ENCODE measurements at places on chromosomes 6 and 20. TPM values are rescaled to one million over a fixed set of nuclear protein-coding genes. Genes with fewer than 3 reads are reported as not detected.

Gene TCEA2
- 45.9 TPM for total RNA-seq

Gene BTNL2
- total RNA-seq = not detected

Gene RNASET2
- total RNA-seq = 306 TPM

Gene C20orf144
- total RNA-seq = 0.61 TPM

Gene GRM1
- total RNA-seq = not detected

Gene ZNF217
- total RNA-seq = 111 TPM

Gene ADGB
- not detected for total RNA-seq

Gene TFAP2A
- not detected for total RNA-seq

Gene RPP40
- 5.5 TPM for total RNA-seq

Gene SOBP
- not detected for total RNA-seq

DNA sequence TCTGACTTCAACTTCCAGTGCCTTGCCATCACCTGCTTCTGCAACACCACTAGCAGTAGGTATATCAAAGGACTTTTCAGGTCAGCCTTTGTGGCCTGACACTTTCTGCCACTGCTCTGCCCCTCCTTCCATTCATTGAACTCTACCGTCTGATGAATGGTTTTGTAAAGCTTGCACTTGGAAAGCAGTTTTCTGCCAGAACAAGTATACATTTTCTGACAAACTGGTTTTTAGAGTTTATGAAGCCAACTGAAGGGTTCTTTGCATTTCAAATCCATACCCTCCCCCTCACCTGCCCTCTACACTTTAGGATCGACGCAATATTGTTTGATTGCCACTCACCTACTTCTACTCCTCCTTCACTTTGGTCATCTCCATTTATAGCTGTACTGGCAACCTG is 603.1 kb downstream of the HACE1 start:
- H3K4me1 ChIP-seq = no peaks in the 10 kb centered on the region
- no peaks in the 10 kb centered on the region for H3K27me3 ChIP-seq
- no peak overlapping the region for H3K27ac ChIP-seq
- no peaks in the 10 kb centered on the region for H3K36me3 ChIP-seq
- DNase-seq = no peak
- no peak overlapping the region for H3K4me3 ChIP-seq

DNA sequence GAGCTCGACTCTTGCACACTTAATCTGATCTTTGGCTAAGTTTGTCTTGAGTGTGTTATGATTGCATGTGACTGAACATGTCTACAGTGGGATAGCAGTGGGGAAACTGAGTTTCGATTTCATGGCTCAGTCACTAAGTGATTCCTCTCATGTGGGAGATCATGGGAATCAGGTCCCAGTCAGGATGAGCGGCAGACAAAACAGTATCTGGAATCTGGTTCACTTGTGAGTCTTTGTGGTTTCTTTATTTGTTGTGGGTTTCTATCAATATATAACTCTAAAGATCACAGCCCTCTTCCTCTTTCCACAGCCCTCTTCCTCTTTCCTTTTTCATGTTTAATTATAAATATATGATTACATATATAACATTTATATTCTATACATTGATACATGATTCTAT is 4.0 kb downstream of the RPP21 start:
- H3K4me3 ChIP-seq = no peak overlapping the region
- no peak for DNase-seq
- no peak overlapping the region for H3K27ac ChIP-seq
- H3K36me3 ChIP-seq = peaks cover 9% of the 10 kb centered on the region
- no peaks in the 10 kb centered on the region for H3K27me3 ChIP-seq
- peaks cover 26% of the 10 kb centered on the region for H3K4me1 ChIP-seq

GRCh38 chr6:14130435-14131075 is 13.0 kb downstream of the CD83 start:
- H3K27ac ChIP-seq = no peak overlapping the region
- peaks cover 4% of the 10 kb centered on the region for H3K4me1 ChIP-seq
- no peak overlapping the region for H3K4me3 ChIP-seq
- DNase-seq = no peak

DNA sequence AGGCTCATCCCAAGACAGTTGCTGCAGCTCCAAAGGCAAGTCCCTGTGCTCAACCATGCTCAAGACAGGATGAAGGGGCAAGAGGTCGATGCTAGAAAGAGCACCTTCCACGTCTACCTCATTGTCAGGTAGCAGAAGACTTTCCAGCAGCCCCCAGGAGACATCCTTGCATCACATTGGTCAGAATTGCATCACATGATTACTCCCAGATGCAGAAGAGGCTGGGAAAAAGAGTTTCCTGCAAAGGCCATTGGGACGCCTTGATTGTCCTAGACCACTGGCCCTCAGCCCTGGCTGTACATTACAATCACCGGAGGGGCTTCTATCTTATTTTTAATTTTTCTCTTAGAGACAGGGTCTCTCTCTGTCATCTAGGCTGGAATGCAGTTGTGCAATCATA is 17.3 kb upstream of the ZNF334 start:
- no peak overlapping the region for H3K27ac ChIP-seq
- no peak for DNase-seq
- H3K27me3 ChIP-seq = peaks cover 8% of the 10 kb centered on the region
- H3K4me1 ChIP-seq = no peaks in the 10 kb centered on the region
- H3K4me3 ChIP-seq = no peak overlapping the region

GRCh38 chr20:48957533-48957932 is 36.0 kb downstream of the ARFGEF2 start:
- no peak for DNase-seq
- peaks cover 32% of the 10 kb centered on the region for H3K36me3 ChIP-seq
- H3K27me3 ChIP-seq = no peaks in the 10 kb centered on the region
- H3K27ac ChIP-seq = no peak overlapping the region
- no peaks in the 10 kb centered on the region for H3K4me1 ChIP-seq

GRCh38 chr6:168396561-168396960 is 44.4 kb upstream of the SMOC2 start:
- DNase-seq = no peak

DNA sequence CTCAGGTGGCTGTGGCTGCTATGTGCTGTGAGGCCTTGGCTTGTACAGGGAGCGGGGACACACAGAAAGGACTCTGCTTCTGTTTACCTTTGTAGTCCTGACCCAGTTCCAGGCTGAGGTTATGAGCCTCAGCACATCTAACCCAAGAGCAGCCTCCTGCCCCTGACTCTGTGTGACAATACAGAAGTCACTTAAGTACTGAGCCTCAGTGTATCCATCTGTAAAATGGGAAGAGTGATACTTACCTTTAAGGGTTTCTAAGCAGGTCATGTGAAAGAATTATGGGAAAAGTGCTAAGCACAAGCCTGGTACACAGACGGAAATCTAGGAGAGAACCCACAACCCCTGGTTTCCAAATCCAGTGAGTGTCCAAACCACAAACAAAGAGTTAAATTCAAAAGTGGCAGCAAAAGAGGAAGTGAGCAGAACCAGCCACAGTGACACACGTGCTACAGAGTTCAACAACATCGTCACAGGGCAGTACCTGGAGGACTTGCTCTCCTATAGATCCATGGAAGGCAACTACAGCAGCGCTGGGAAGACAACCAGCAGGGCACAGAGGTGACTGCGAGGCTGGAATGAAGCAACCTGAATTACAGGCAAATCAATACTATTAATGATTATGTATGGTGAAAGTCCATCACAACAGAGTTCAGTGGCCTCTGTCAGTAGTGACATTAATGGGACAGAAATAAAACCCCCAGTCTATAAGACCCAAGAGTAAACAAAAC is 12.5 kb downstream of the TRIM26 start:
- DNase-seq = no peak
- H3K27ac ChIP-seq = no peak overlapping the region
- H3K4me1 ChIP-seq = peaks cover 20% of the 10 kb centered on the region
- H3K4me3 ChIP-seq = no peak overlapping the region
- H3K36me3 ChIP-seq = peaks cover 49% of the 10 kb centered on the region

GRCh38 chr6:6686748-6687601 is 98.5 kb downstream of the LY86 start:
- no peaks in the 10 kb centered on the region for H3K27me3 ChIP-seq
- no peaks in the 10 kb centered on the region for H3K36me3 ChIP-seq
- no peak overlapping the region for H3K4me3 ChIP-seq
- DNase-seq = peak; percentile 51
- H3K4me1 ChIP-seq = peaks cover 9% of the 10 kb centered on the region
- H3K27ac ChIP-seq = no peak overlapping the region

GRCh38 chr6:90610751-90611542 is 24.1 kb upstream of the MAP3K7 start:
- peaks cover 17% of the 10 kb centered on the region for H3K4me1 ChIP-seq
- H3K27me3 ChIP-seq = peaks cover 28% of the 10 kb centered on the region
- H3K27ac ChIP-seq = no peak overlapping the region
- peak; percentile 19 for DNase-seq

DNA sequence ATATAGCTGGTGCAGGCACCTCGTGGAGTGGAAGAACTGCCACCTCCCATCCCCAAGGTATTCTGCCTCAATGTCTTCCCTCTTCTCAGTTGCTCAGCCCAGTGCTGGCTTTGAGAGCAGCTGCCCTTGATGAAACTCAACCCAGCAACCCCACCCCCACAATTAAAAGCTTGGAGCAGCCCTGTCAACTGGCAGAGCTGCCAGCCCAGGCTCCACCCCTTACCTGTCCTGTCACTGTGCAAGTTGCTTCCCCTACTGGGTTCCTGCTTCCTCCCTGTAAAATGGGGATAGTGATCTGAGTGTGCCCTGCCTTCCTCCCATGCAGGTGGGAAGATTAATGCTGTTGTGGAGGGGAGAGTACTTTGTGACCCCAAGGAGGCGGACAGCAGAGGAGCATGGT is 4.5 kb downstream of the TMEM63B start:
- H3K27me3 ChIP-seq = no peaks in the 10 kb centered on the region
- peaks cover 15% of the 10 kb centered on the region for H3K4me1 ChIP-seq
- no peaks in the 10 kb centered on the region for H3K36me3 ChIP-seq
- H3K27ac ChIP-seq = no peak overlapping the region
- no peak overlapping the region for H3K4me3 ChIP-seq

- H3K36me3 ChIP-seq = no peaks in the 10 kb centered on the region
- H3K4me1 ChIP-seq = peaks cover 95% of the 10 kb centered on the region
- H3K4me3 ChIP-seq = no peak overlapping the region
- peak overlapping the region; percentile 42 for H3K27ac ChIP-seq
These were observed 7.5 kb downstream of the JARID2 start for GRCh38 chr6:15253203-15254022.

- no peak for DNase-seq
- H3K27me3 ChIP-seq = no peaks in the 10 kb centered on the region
- H3K4me3 ChIP-seq = no peak overlapping the region
- no peak overlapping the region for H3K27ac ChIP-seq
These were observed 403.7 kb downstream of the CDH26 start for GRCh38 chr20:60361761-60362395.

DNA sequence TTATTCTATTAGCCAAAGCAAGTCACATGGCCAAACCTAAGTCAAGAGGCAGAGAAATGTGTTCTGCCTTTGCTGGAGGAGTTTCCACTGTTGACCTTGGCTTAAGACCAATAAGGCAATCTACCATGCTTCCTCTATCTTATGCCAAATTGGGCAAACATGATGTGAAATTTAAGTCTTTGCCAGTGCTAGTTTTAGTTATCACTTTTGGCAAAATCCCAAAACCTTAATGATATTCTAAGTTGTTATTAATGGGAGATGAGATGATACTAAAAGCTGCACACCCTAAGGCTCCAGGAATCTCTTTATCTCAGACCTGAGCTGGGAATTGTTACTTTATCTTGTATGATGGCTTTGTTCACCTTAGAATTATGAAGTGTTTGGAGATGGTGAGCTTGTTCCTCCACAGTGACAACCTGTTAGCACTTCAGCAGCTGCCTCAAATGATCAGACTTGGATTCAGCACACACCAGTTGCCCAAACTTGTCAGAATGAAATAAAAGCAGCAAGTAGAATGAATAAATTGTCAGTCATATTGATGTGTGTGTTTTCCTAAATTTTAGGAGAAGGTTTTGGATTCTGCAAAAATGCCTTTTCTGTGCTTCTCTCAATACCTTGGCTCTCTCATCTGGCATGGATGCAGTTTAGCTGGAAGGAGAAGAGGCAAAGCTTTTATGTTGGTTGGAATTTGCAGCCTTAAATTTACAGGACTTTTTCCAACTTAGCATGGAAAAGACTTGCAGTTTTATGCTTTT is 49.3 kb downstream of the RIN2 start:
- H3K36me3 ChIP-seq = no peaks in the 10 kb centered on the region
- H3K4me1 ChIP-seq = no peaks in the 10 kb centered on the region
- DNase-seq = no peak

- peak; percentile 50 for DNase-seq
- no peaks in the 10 kb centered on the region for H3K36me3 ChIP-seq
- no peak overlapping the region for H3K27ac ChIP-seq
These were observed 26.5 kb downstream of the MTHFD1L start for GRCh38 chr6:150891888-150892485.

DNA sequence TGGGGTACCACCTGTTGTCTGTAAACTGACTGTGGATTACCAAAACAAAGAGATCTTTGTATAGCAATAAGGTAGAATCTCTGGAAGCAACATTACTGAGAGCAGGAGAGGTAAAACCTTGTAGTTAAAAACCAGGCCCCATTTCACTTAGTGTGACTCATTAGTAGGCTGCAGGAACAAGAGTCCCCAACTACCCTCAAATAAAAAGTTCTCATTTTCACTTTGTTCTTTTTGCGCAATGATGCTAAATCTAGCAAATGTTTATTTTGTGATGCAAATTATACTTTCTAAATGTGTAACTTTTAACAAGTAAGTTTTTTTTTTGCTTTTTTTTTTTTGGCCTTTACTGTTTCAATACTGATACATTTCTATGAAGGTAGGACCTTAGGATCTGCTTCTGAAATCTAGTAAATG is 67.1 kb downstream of the ESF1 start:
- no peak overlapping the region for H3K4me3 ChIP-seq
- no peak for DNase-seq
- no peak overlapping the region for H3K27ac ChIP-seq
- H3K36me3 ChIP-seq = peaks cover 13% of the 10 kb centered on the region
- H3K4me1 ChIP-seq = no peaks in the 10 kb centered on the region

DNA sequence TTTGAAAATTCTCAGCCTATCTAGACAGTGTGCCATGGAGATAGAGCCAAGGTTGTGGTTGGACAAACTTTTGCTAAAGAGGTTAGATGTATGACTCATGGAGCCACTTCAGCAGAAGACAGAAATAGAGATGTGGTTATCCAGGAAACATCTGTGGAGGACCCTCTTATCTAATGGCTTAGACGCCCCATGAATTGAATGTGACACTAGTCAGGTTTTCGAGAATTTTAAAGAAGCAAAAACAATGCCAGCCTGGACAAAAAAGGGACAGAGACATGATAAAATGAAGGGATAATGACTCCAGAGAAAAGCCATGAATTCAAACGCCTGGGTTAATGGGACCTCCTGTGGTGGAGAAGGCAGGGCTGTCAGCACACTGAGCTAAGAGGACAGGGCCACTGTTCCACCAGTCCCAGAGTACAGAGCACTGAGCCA is 280.5 kb downstream of the CLVS2 start:
- no peak overlapping the region for H3K27ac ChIP-seq
- no peaks in the 10 kb centered on the region for H3K36me3 ChIP-seq
- H3K27me3 ChIP-seq = no peaks in the 10 kb centered on the region
- no peak for DNase-seq

DNA sequence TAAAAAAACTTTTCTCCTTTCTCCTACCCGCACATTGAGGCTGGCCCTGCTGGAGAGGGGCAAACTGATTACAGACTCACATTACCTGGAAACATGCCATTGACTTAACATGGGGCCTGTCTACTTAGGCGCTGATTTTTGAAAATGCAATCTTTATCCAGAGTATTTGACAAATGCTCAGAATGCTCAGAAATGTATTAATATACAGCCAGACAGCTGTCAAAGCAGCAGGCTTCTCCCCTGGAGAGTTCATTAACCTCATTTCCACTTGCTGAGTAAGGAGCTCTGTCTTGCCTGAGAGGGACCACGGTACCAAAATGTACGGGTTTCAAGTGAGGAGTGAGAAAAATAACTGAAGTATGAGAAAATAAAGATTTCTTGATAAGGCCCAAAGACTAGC is 95.7 kb downstream of the PAX1 start:
- no peak overlapping the region for H3K27ac ChIP-seq
- no peak for DNase-seq
- H3K36me3 ChIP-seq = no peaks in the 10 kb centered on the region
- H3K4me3 ChIP-seq = no peak overlapping the region
- H3K4me1 ChIP-seq = no peaks in the 10 kb centered on the region
- no peaks in the 10 kb centered on the region for H3K27me3 ChIP-seq
